Jurkat, Clone E6-1 (cell line): ENCODE measurements at places on chromosomes 6 and 20.

DNA sequence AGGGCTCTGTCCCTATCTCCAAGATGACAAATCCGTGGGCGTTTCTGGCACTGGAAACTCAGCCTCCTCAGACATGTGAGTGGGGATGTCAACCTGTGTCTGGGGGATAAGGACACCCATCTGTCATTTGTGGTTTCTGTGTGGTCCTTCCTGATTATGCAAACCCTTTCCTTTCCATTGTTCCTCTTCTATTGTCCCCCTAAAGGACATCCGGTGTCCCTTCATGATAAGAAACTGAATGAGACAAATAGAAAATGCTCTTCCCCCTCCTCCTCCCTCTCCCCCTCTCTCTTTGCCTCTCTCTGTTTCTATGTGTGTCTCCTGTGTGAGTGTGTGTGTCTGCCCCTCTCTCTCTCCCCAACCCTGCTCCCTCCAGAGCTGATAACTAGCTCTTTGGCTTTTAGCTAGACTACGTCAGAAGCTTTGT is 11.5 kb upstream of the GLP1R start:
- no peak for DNase-seq

DNA sequence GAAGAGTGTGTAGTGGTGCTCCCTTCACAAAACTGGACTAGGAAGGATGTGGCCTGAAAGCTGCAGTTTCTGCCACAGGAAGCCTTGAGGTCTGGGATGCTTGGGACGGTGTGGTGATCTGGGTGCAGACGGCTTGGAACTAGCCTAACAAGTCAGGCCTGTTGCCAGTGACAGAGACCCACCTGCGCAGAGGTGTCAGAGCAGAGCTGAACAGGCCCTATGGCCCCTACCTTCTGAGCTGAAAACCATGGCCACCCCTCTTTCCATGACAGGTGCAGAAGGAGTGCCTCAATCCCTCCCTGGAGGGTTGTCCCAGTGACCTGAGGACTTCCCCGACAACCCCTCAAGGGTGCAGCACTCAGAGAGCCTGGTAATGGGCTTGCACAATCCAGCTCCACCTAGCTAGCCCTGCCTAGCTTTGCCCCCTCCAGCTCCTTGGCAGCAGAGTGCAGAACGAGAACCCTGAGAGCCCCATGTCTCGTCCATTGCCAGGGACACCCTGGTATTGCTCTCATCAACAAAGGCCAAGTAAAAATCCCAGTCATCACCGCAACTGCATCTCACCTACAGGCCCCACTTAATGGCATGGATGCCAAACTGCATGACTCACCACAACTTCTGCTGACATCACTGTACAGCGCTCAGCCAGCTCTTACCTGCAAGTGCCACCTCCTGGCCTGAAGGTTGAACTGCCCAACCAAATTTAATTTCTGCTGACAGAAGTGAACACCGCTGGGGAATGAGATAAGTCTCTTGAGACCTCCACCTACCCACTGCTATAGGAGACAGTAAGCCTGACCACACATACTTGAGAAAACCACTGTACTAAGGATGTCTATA is 563.1 kb downstream of the TFAP2A start:
- DNase-seq, result no peak

DNA sequence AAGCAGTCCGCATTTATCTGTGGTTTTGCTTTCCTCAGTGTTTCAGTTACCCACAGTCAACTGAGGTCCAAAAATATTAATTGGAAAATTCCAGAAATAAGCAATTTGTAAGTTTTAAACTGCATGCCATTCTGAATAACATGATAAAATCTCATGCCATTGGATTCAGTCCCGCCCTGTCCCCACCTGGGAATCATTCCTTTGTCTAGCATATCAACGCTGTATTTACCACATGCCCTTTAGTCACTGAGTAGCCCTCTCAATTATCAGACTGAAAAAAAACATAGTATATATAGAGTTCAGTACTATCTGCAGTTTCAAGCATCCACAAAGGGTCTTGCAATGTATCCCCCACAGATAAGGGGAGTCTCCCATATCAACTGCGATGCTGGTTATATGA is 17.1 kb downstream of the RANBP9 start:
- no peak for DNase-seq

DNA sequence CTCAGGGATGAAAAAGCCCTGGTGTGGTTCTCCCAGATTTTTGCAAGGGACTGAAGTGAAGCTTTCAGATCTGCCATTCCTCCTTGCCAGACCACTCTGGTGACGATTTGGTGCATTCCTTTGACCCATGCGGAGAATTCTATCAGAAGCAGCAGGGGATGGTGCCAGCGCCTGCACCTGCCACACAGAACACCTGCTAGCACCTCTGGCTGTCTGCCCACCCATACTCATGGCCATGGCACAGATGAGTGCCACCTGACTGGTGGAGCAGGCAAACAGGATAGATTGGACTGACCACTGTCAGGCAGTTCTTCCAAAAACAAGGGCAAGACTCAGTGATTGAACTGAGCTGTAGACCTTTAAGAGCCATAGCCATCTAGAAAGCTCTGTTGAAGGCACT is 107.1 kb downstream of the CDYL start:
- DNase-seq, result no peak

DNA sequence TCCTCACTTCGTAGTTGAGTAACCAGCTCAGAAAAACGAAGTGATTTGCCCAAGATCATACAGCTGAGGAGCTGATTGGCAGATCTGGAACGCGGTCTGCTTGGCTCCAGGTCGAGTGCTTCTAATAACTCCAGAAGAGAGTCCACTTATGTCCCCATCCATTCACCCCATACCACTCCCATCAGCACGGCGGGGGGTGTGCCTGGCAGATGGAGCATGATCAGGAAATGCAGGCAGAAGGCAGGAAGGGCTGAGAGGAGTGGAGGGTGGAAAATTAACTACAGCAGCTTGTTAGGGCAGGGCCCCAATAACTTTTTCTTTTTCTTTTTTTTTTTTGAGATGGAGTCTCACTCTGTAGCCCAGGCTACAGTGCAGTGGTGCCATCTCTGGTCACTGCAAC is 15.0 kb downstream of the FITM2 start:
- DNase-seq, result no peak

GRCh38 chr20:18164356-18164755 is 26.7 kb downstream of the KAT14 start:
- DNase-seq, result no peak

DNA sequence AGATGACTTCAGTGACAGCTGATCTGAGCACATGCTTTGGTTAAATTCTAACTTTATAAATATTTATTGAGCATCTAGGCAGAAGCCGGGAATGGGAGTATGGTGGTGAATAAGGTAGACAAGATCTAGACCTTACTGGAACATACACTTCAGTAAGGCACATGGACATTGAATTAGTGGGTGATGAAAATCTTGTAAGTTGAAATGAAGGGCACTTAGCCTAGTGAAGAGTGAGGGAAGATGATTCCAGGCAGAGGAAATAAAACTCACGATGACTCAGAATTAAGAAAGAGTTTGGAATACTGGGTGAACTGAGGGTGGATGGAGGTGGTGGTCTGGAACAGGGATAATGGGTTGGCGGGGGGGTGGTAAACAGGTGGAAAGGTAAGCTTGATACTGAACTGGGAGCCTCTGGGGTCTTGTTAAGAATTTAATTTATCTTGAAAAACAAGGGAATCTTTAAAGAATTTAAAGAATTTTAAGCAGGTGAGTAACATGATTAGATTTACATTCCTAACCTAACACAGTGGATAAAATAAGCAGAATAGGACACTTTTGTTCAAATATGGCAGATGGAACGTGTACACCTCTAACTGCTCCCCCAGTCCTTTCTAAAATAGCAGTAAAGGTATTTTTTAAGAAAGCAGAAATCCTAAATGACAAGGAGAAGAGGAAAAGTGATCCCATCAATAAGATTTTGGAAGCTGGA is 75.2 kb upstream of the ARHGAP18 start:
- DNase-seq, result no peak

- no peak for DNase-seq
These were observed 293.9 kb downstream of the KIF16B start for GRCh38 chr20:16279320-16279719.

- no peak for DNase-seq
These were observed 1.1 kb upstream of the TAF8 start for GRCh38 chr6:42049116-42049809.

DNA sequence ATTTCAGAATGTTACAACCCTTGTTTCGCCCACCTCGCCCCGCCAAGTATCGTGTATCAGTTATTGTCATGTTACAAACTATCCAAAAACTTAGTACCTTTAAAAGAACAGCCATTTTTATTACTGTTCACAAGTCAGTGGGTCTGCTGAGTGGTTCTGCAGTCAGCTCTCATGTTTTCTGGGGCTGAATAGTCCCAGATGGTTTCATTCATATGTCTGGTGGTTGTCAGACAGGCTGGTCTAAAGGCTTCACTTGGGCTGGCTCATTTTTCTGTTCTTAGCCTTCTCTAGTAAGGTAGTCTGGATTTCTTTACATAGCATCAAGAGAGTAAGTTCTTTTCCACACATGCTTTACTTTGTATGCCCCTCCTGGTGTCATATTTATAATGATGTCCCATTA is 8.6 kb downstream of the ZNF292 start:
- no peak for DNase-seq

DNA sequence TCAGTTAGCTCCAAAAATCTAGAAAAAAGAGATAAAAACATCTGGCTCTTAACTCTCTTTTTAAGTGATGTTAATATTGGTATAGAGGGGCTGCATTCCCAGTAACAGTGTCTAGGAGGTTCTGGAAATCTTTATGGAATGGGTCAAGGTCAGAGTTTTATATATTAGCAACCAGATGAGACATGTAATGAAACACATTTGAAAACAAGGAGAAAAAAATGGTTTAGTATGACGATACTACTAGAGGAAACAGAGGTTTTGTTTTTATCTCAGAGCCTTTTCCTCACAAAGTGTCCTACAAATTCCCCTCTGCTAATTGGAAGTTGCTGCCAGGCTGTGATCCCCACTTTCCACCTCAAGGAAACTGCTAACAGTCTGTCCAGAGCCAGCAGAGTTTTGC is 100.6 kb upstream of the ISM1 start:
- no peak for DNase-seq

- DNase-seq, result no peak
These were observed 504.4 kb upstream of the NOX3 start for GRCh38 chr6:155959898-155960495.

DNA sequence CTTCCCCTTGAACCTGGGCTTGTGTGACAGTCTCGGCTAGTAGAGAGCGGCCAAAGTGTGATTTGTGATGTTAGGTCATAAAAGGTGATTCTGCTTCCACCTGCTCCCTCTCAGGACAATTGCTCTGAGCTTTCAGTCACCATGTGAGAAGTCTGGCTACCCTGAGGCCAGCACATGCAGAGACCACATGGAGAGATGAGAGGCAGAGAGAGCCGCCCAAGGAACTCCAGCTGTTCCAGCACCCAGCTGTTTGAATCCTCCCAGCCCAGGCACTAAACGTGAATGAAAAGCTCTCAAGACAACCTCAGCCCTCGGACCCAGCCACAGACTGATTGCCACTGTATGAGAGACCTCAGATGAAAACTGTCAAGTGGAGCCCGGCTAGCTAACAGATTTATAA is 143.4 kb upstream of the EEF1E1 start:
- no peak for DNase-seq

DNA sequence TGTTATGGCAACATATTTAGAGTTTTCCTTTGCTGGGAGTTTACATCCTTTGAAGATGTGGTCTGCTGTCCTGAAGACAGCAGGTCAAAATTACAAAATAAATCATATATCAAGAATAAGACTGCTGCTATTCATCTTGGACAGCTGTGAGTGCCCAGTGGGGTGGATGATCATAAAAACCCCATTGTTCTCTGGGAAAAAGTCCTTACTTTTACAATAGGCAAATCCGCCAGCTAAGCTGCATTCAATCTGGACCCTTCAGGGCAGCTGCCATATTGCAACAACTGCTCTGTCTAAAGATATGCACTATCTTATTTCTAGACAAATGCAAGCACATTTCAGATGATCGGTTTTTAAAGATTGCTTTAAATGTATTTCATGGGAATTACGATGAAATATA is 19.4 kb downstream of the CASS4 start:
- no peak for DNase-seq

DNA sequence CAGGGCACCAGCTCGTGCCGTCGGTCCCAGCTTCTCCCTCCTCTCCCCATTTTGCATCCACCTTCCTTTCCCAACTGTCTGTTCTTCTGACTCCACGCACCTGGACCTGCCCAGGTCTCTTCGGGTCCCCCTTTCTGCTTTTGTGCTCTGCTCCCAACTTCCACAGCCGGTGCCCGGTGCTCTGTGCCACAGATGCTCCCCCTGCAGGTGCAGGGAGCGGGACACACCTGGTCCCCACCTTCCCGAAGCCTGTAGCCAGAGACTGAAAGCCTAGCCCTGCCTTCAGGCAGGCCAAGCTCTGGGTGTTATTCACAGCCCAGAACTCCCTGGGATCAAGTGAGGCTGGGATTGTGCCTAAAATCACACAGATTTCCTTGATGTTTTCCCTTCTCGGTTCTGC is 24.6 kb upstream of the BMP7 start:
- DNase-seq, result no peak
